ENCODE measurements at places on chromosomes 5 and 9.
A peak's percentile ranks its signal among the peaks of the same experiment; 100 is the strongest.

- no peak for ATAC-seq
These were observed 315 bp upstream of the GPR150 start for GRCh38 chr5:95619514-95620029.

GRCh38 chr5:117788596-117788995 lies 1199.8 kb downstream of the DTWD2 start:
- no peak for ATAC-seq

- no peak for ATAC-seq
These were observed 57.6 kb upstream of the GRAMD2B start for GRCh38 chr5:126365446-126366198.

DNA sequence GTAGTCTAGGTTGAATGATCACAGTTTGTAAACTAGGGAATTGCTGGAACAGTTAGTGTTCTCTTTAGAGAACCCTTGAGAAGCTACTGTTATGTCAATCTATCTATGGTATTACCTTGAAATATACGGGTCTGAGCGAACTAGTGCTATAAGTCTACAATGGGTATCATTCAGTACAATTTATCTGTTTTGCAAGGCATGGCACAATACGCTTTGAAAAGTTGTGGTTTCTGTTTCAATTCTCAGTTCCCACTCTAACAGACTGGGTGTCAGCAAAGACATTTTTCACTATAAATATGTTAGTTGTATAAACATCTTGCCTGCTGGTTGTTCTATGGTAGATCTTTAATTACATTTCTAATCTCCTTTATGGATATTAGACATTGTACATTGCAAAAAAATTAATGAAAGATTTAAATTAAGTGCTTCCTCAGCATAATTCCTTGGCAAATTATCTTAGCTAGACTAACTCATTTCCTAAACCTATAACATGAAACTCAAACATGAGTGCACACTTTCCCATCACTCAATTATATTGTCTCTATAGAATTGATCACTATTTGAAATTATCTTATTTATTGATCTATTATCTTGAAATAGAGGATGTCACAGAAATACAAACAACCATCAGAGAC lies 24.9 kb upstream of the SLCO6A1 start:
- ATAC-seq, result no peak

DNA sequence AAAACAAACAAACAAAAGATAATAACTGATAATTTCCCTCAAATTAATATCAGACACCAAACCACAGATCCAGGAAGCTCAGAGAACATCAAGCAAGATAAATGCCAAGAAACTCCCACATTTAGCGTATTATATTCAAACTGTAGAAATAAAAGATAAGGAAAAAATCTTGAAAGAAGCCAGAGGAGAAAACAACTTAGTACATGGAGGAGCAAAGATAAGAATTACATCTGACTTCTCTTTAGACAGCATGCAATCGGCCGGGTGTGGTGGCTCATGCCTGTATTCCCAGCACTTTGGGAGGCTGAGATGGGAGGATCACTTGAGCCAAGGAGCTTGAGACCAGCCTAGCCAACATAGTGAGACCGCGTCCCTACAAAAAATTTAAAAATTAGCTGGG lies 17.2 kb upstream of the MLANA start:
- ATAC-seq, result no peak

- no peak for ATAC-seq
These were observed 143.8 kb upstream of the MAP3K1 start for GRCh38 chr5:56671571-56671970.

- no peak for ATAC-seq
These were observed 37.4 kb downstream of the C9orf50 start for GRCh38 chr9:129583308-129584038.

- peak; percentile 49 for ATAC-seq
These were observed 113.1 kb downstream of the PSD2 start for GRCh38 chr5:139908749-139909148.

DNA sequence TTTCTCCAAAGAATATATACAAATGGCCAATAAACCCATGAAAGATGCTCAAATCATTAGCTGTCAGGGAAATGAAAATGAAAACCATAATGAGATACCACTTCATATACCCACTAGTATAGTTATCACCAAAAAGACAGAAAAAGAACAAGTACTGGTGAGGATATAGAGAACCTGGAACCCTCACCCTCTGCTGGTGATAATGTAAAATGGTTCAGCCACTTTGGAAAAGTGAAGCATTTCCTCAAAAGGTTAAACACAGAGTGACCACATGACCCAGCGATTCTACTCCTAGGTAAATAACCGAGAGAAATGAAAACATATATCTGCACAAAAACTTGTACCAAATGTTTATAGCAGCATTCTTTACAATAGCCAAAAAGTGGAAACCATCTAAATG lies 72.0 kb downstream of the HSD17B3 start:
- no peak for ATAC-seq

DNA sequence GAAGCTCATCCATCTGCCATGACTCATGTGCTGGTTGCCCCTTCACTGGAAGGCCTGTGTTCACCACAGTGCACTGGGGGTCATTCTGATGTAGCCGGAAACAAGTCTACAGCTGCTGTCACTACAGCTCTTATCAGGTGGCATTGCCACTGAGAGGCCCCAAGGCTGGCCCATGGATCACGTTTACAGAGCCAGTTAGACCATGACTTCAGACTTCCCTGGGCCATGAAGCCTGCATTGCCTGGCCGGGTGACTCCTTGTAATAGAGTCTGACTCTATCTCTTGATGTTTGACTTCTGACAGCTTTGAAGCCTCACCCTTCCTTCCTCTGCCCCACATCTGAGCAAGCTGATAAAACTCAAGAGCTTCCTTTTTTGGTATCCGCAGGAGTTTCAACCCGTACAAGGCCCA lies 473.5 kb upstream of the DAP start:
- no peak for ATAC-seq

- ATAC-seq, result no peak
These were observed 19.4 kb downstream of the ENHO start for GRCh38 chr9:34503406-34503805.

GRCh38 chr9:35603506-35603985 lies 1.5 kb upstream of the TESK1 start:
- peak; percentile 71 for ATAC-seq

DNA sequence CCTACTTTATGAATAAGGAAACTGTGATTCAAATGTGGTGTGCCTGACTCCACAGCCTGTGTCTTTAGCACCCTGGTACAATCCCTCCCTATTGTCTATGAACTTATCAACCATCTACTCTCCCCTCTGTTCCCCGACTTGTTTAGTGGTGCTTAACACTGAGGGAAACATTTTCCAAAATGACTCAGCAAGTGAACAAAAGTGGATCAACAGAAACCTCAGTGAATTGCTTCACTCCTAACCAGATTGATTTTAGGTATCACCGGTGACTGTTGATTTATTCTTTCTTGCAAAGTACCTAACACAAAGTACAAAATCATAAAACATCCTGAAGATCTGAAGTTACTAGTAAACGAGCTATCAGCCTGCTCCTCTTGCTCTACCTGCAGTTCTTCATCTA lies 42.1 kb upstream of the RAPGEF6 start:
- ATAC-seq, result no peak

DNA sequence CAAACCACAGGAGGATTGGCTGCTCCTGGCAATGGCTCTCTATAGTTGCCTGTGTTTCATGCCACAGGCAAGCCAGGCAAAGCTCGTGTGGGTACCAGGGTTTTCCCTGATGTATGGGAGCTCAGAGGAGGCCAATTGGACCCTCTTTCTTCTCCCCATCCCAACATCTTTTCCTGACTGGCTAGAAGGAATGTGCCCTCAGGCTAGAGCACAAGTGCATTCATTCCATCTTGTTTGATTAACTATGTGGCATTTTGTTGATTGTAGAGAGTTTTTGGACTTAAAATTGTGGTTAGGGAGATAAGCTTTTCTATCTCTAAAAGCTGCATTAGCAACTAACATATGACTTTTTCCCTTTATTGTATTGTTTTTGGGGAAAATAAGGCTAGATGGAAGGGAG lies 561.3 kb downstream of the PSAT1 start:
- ATAC-seq, result no peak

- ATAC-seq, result peak; percentile 69
These were observed 61.3 kb upstream of the MEGF10 start for GRCh38 chr5:127229185-127229889.

- ATAC-seq, result no peak
These were observed 18.8 kb downstream of the HAPLN1 start for GRCh38 chr5:83701886-83702285.

DNA sequence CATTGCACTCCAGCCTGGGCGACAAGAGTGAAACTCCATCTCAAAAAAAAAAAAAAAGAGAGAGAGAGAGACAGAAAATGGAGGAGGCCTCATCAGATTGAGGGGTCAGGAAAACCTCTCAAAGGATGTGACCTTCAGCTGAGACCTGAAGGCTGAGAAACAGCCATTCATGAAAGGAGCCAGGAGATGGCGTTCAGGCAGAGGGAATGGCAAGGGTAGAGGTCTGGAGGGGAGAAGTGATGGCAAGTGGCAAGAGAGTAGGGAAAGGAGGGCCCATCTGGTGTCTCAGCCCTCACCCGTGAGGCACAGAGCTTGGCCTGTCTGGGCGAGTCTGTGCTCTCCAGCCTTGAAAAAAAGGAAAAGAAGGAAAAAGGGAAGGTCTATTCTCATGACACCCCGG lies 17.0 kb downstream of the CAMK2A start:
- ATAC-seq, result peak; percentile 52

GRCh38 chr5:34002629-34003328 lies 5.1 kb downstream of the AMACR start:
- ATAC-seq, result no peak

GRCh38 chr5:161895514-161895913 lies 47.6 kb downstream of the GABRA1 start:
- ATAC-seq, result no peak

DNA sequence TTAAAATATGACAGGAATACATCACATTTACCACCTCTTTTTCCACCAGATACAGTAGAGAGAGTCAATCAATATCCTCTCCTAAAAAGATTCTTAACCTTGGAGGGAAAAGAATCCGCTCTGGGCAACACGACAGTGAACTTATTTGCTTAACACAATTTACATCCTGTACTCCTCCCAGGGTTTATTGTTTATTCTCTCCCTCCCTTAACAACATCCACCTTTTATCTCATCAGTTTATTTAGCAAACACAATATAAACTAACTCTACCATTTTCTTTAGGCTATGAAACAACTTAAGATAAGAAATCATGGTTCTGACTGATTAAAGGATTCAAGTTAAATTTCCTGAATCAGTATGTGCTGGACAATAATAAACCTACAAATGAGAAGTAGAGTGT lies 50.9 kb downstream of the CERT1 start:
- ATAC-seq, result no peak

GRCh38 chr5:176176231-176176630 lies 62.0 kb upstream of the SIMC1 start:
- ATAC-seq, result no peak

DNA sequence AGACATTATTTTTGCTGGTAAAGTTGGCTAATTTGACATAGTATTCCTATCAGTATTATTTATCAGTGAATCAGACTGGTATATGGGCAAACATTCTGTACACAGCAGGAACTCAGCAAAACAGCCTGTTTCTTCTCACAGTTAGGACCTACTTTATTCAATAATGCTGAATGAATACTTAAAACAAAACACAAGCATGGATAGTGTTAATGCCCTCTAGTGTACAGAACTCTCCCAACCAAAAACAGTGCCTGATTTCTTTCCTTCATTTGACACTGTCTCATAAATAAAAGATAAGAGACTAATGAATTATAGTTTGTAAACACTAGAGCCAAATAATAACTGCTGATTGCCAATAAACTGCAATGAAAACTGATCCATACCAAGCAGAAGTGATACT lies 1113.3 kb downstream of the PTPRD start:
- no peak for ATAC-seq

GRCh38 chr5:78823196-78823595 lies 161.9 kb downstream of the ARSB start:
- no peak for ATAC-seq

DNA sequence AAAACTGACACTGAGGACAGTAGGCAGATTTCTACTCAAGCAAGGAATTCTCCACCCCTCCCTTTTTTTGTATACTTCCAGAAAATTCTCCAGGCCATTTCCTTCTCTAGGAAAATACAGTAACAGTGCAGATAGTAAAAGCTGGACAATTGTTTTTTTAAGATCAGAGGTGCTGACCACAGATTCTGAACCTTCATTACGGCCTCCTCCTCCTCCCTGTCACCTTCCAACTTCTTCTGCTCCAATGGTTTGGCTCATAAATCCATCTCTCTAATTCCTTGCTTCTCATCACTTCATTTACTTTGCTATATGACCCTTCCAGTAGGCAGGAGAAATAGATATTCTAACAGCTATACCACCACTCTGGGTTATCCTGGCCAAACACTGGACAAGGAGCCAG lies 220.6 kb downstream of the FBN2 start:
- ATAC-seq, result no peak

GRCh38 chr5:132776131-132776937 lies 705 bp downstream of the SEPTIN8 start:
- peak; percentile 1 for ATAC-seq

DNA sequence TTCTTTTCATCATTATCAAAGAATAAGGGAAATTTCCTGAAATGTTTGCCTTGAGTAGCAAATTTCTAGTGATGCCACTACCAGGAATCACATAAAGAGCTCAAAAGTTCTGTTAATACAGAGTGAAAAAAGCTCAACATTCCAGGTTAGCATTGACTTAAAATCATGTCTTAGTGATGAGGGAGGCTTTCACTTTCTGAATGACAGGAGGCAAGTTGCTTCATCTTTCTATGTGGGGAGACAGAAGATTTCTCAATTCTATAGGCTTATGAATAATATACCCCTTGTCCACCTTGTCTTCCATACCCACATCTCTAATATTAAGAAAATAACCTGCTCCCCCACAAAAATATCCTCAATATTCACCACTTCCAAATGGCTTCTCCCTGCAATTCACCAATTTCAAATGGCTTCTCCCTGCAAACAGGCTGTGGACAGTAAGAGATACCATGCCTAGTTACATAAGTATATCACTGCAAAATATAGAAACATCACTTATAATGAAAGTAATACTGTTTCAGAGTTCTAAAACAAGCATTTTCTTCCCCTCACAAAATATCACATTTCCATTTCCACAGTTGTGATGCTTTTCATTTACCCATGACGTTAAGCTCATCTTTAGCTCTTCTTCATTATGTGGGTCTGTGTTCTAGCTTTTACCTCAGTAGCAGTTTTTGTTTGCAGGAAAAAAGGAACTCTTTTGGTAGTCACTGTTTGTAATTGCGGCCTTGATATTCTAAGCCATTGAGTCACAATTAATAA lies 2.2 kb upstream of the JAK2 start:
- ATAC-seq, result no peak

- ATAC-seq, result no peak
These were observed 35.5 kb upstream of the ISL1 start for GRCh38 chr5:51347704-51348103.

- no peak for ATAC-seq
These were observed 21.0 kb downstream of the HNRNPK start for GRCh38 chr9:83959061-83959460.

GRCh38 chr5:173941102-173941501 lies 47.9 kb upstream of the C5orf47 start:
- no peak for ATAC-seq

DNA sequence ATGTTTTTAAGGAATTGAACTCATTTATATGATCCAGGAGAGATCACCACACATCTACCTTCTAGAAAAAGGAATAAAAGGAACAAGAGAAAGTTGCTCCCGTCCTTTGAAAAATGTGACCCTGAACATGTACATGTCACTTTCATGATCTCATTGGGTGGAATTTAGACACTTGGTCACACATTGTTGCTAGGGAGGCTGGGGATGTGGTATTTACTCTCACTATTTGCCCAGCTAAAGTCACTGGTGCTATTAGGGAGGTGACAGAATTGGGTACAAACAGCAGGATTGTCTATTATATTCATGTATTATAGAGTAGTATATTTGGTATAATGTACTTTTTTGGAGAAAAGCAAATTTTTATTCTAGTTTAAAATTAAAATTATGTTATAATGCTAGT lies 2.1 kb upstream of the CDH10 start:
- no peak for ATAC-seq
